ENCODE measurements at places on chromosomes 6 and 20.

DNA sequence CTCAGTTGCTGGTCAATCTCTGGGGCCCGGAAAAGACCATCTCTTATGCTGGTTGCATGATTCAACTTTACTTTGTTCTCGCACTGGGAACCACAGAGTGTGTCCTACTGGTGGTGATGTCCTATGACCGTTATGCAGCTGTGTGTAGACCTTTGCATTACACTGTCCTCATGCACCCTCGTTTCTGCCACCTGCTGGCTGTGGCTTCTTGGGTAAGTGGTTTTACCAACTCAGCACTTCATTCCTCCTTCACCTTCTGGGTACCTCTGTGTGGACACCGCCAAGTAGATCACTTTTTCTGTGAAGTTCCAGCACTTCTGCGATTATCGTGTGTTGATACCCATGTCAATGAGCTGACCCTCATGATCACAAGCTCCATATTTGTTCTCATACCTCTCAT, 4.3 kb downstream of the OR2J3 start:
- no peak for DNase-seq

GRCh38 chr6:168942646-168943045, 311.0 kb downstream of the THBS2 start:
- DNase-seq: no peak

GRCh38 chr6:97406633-97407032, 123.6 kb upstream of the MMS22L start:
- DNase-seq: no peak

DNA sequence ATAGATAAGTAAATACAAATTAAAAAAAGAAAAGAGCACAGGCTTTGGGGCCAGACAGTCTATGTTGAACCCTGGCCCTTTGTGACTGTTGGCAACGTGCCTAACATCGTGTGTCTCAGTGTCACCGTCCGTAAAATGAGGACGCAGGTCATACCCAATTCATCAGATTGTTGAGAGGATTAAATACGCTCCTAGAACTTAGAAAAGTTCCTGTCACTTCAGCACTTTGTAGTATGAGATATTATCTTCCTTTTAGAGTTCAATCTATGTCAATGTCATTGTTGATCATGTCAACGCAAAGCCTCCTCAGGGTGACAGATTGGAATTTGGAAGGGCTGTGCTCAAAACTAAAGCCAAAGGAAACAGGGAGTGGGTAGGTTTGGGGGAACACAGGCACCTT, 21.7 kb downstream of the SERPINB1 start:
- DNase-seq: no peak

GRCh38 chr6:14743474-14744211, 502.2 kb upstream of the JARID2 start:
- DNase-seq: no peak

- no peak for DNase-seq
These were observed 64.9 kb upstream of the HMGCLL1 start for GRCh38 chr6:55643861-55644260.

- DNase-seq: no peak
These were observed 19.5 kb upstream of the MAP3K4 start for GRCh38 chr6:160972111-160972510.

DNA sequence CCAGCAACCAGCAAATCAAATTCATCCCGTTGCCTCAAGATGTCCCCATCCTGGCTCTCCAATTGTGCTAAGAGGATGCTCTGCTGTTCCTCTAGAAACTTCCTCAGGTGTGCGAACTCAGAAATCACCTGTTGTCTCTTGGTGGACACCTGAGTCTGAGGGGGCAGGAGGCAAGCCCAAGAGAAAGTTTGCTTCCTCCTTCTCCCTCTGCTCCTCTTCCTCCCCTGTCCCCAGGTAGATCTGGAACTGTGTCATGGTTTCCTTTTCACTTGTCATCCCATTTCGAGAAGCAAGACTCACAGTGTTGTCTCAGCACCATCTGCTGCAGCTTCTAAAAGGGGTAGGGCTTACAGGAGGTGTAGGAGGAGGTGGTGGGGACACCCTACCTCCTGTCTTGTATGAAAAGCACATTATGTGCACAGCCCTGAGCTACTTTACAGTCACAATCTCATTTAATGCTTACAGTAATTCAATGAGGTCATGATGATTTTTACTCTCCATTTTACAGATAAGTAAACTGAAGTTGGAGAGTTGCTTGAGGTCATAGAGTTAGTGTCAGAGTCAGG, 2.5 kb downstream of the TRIM10 start:
- no peak for DNase-seq

DNA sequence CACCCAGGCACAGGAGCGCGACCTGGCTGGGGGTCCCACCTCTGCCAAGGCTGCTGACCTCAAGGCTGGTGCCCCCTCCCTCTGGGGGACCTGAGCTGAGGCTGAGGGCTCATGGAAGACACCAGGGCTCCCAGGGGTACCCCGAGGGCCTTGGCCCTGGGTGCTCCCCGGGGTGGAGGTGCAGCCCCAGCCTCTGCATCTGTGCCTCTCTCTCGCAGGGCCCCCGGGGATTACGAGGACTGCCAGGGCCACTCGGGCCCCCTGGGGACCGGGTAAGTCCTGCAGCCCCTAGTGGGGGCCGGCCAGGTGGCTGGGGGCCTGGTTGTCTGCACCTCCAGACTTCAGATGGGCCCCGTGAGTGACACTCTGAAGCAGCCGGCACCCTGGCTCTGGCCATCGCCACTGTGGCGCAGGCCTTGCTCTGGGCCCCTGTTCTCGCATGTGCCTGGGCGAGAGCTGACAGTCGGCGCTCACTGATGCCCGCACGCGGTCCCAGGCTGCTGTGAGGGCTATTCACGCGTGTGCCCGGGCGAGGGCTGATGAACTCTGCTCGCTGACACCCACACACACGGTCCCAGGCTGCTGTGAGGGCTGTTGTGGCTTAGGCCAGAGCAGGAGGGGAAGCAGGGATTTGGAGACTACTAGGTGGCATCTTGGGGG, 9.3 kb downstream of the COL9A3 start:
- no peak for DNase-seq

- DNase-seq: no peak
These were observed 76.7 kb upstream of the ZFP64 start for GRCh38 chr20:52268184-52268749.

DNA sequence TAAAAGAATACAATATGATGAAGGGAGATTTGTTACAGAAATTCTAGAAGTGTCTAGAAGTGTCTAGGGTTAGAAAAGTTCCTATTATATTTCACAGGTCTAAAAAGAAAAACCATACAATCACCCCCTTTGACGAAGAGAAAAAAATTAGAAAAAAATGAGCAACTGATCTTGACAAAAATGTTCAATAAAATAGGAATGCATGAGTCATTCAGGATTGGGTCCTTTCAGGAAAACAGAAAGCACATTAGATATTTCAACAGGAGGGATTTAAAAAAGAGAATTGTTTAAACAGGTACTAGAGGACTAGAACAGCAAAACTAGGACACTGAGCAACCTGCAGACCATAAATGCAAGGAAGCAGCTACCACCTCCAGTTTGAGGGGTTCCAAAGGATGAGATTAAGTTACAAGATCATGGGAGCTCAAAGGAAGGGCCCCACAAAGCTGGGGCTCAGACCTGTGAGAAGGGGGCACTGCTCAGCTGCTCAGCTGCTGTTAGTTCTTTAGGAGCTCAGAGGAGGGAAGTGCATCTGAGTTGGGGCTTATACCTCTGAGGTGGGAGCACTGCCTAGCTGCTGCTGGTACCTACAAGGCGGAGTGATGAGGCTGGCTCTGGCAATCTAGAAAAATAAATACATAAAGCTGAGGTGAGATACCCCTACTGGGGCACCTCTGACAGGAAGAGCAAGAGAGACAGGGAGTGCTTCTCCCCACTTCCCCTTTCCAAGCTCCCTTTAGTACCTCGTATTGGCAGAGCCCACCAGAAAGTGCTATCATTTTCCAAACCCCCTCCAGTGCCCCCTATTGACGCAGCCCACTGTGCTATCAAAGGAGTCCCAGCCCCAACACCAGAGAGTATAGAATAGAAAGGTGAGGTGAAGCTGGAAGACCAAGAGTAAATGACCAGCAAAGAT, 27.1 kb upstream of the BEND6 start:
- DNase-seq: no peak

GRCh38 chr6:12968839-12969558, 252.4 kb downstream of the PHACTR1 start:
- no peak for DNase-seq

DNA sequence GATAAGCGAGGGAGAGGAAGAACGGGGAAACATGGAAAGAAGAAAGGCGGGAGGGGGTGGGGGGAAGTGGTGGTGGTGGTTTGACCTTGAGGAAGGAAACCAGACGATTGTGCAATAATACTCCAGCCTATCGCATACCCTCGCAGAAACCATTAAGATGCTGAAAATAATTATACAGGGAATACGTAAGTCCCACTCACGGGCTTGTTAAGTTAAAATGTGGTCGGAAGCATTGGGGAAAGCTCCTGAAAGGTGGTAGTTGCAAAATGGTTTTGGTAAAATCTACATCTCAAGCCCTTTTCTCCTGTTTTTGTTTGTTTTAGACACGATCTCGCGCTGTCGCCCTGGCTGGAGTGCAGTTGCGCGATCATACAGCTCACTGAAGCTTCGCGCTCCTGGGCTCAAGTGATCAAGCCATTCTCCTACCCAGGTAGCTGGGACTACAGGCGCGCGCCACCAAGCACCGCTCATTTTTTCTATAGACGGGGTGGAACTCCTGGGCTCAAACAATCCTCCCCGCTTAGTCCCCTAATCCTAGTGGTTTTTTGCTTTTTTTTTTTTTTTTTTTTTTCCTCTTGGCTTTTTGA, 128.9 kb upstream of the ZNF184 start:
- peak; percentile 65 for DNase-seq

DNA sequence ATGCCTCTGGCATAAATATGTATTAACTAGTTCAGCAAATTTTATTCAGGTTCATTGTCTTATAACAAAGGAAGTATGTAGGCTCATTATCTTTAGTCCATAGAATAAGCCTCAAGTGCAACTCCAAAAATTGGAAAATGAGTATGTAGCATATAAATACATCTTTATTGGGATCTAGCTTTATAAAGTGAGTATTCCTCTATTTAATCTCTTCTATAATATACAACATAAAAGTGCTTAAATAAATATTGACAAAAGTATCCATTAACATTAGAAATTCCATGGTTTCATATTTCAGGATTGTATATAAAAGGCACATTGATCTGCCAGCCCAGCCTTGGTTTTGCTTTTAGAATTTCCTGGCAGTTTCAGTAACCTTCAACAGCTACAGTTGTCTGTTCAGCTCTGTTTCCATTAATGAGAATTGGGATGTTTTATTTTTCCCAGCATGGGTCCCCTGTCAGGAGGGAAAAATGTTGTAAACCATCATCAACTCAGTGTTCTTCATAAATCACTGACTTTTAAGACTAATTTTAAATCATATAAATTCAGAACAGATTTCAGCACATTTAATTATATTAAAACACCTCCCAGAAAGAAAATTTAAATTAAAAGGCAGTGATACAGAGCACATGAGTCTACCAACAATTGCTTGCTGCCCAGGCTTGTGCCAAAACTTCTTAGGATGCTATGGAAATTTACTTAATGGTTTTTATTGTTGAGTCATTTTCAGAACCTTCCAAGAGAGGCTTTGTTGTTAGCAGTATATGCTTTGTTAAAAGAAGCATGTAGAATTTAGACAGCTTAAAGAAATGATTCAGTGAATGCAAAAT, 119.7 kb downstream of the ADGRG6 start:
- DNase-seq: no peak

DNA sequence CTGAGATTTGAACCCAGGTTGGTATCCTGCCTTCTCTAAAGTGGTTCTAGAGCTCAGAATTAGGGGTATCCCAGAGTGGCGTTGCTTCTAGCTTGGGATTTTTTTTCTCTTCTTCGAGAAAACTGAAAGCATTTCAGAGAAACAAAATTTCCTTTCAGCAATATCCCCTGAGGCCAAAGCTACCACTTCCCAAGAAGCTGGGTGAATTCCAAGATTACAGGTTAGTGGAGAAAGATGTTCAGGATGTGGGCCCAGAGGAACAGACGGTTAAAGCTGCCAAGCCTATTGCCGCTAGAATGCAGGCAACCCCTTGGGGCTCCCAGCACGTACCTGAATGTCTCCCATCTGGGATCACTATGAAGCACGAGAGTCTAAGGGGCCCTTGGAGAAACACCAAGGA, 134.1 kb downstream of the FOXO3 start:
- no peak for DNase-seq
